ENCODE measurements at places on chromosomes 3 and 15.

DNA sequence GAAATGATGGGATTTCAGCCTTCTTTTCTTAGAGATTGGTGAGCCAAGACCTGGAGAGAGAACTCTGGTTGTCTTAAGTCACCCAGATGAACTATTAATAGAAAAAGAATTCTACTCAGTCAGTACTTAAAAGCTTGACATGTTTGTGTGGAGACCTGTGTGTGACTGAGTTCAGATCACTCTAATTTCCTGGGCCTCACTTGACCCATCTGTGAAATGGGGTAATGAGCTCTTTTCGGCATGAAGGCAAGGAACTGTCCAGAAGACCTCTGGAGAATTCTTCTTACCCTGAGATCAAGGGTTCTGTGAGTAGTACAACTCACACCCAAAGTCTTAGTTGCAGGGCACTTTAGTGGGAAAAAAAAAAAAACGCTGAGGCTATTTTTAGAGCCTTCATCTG is 92.9 kb downstream of the LPP start:
- no peak for DNase-seq

GRCh38 chr3:141804447-141804777 is 41.2 kb downstream of the GRK7 start:
- DNase-seq, result no peak

GRCh38 chr3:192062186-192062585 is 601.2 kb downstream of the PYDC2 start:
- DNase-seq, result no peak

DNA sequence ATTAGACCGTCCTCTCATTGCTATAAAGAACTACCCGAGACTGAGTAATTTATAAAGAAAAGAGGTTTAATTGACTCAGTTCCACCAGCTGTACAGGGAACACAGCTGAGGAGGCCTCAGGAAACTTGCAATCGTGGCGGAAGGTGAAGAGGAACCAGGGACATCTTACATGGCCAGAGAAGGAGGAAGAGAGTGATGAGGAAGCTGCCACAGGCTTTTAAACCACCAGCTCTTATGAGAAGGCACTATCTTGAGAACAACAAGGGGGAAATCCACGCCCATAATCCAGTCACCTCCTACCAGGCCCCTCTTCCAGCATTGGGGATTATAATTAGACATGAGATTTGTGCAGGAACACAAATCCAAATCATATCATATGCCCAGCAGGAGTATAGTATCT is 138.5 kb downstream of the ALCAM start:
- DNase-seq, result no peak

DNA sequence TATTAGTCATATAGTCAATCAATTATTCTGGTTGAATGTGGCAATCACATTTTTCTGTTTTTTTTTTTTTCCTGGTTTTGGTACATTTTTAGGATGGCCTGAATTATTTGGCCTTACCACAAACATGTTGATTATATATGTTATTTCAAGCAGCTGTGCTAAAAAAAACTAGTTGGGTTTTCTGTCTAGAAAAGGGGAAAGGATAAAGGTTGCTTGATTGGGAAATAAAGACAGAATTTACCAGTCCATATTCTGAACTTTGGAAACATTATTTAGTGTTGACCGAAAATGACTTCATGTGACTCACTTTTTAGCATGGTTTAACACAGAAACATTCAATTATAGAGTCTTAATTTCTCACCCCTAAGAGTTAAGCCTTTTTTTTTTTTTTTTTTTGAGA is 8.1 kb downstream of the MORF4L1 start:
- no peak for DNase-seq

DNA sequence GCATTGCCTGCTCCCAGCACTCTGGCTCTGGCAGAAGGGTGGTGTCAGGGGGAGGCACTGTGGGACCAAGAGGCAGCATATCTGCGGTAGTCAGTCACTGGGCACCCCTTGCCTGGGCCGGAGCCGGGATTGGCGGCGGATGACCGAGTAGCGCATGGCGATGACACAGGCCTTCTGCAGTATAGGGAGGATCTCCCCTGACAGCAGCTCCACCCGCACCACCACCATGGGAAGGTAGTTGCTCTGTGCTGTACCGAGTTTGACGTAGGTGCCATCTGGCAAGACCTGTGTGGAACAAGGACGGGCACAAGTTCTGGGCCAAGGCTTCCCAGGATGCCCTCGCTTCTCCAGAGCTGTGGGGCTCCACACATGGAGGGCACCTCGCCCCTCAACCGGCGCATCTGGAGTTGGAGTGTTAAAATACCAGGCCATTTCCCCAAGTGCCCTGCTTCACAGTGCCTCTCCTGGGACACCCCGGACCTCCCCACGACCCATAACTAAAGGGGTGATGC is 6.6 kb downstream of the ACOX2 start:
- DNase-seq, result no peak

DNA sequence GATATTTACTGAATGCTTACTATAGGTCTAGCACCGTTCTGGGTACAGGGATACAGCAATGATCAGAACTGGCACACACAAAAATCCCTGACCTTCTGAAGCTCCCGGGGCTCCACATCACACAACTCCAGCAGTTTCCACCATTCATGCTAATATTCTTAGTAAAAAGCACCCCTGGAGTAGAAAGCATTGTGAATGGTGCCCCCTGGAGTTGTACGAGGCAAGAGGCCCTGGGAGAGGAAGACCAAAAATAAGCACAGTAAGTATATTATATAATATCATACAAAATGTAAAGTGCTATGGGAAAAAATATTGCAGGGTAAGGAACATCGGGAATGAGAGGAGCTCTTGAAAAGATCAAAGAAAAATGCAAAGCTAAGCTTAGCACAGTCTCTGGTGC is 790 bp upstream of the SRGAP3 start:
- DNase-seq, result no peak

DNA sequence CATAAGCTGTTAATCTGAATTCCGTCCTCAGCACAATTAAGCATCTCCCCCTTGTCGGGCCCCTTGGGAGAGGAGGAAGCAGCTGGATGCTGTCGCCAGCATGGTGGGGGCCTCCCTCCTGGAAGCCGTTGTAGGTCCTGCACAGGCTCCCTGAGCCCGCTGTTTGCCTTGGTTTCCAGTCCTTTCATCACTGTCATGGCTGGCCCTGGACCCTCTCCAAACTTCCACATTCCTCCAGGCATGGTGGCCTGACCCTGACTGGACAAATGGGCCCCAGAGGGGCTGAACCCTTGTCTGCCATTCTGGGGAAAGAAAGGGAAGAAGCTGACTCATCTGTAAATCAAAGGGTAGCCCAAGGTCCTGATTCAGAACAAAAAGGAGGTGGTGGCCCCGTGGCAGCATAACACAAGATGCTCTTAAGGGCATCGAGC is 300.5 kb upstream of the LRRFIP2 start:
- DNase-seq, result no peak

DNA sequence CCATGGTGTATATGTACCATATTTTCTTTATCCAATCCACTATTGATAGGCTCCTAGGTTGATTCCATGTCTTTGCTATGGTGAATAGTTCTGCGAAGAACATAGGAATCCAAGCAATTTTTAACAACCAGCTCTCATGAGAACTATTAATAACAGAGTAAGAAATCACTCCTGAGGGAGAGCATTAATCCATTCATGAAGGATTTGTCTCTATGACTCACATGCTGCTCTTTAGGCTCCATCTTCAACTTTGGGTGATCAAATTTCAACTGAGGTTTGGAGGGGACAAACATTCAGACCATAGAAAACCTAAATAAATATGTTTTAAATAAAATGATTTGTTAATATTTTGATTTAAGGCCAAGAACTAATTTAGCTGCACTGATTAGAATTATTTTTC is 147.4 kb downstream of the NSUN3 start:
- DNase-seq, result no peak

DNA sequence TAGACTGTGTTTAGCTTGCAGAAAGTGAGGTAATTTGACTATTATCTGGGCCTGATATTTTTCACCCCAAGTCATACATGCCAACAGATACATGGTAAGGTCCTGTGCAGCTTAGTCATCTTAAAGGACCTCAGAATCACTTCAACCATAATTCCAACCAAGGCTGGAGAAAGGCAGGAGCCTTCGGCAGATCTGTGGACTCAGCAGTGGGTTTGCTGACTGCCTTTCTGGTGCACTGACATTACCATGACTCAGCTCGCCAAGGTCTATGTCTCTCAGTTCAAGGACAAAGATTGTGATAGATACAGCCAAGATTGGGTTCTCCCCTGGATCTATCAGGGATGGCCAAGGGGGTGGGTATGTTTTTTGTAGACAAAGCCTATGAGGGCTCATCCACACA is 32.7 kb downstream of the LYZL4 start:
- DNase-seq, result no peak

DNA sequence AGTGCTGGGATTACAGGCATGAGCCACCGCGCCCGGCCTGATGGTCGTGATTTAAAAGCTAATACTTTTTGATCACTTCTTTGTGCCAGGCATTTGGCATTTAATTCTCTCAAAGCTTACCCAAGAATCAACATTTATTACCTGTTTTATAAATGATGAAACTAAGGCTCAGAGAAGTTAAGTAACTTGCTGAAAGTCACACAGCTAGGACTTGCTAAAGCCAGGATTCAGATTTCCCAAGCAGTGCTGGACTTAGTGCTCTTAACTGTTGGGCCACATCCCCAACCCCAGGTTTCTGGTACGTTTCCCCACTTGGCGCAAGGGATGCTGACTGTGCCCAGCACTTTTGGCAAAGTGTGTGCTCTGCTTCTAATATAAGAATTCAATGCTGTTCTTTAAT is 10.5 kb downstream of the GRK7 start:
- DNase-seq, result no peak

DNA sequence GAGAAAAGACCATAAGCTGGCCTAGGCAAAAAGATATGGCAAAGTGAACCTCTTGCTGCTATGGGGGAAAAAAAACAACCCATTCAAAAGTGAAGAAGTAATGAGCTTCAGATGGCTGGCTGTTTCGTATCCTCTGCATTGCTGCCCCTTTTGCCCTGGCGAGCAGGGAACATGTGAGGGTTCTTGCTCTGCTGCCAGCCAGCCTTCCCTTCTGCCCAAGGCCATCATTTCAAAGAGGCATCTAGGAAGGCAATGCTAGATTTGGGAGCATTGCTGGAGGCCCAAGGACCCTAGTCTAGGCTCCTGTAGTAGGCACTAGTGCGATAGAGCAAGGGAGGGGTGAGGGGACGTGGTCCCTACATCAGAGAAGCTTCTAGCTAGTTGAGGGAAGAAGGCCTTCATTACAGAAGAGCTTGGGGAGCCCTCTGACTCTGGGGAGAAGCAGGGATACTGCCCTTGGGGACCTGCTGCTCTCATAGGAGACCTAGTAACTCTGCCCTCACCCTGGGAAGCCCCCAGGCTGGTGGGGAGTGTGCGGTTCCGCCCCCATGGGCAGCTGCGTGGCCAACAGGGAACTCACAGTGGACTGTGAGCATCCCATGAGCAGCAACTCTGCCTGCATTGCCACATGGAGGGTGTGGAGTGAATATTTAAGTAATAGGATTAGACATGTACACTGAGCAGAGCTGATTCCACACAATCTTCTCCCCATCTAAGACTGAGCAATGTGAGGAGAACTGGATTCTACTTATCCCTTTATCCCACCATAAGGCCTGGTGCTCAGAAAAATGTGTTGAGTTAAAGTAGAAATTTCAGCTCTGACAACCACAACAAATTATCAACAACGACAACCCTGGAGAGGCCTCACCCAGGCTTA is 21.3 kb downstream of the ITGA11 start:
- no peak for DNase-seq

DNA sequence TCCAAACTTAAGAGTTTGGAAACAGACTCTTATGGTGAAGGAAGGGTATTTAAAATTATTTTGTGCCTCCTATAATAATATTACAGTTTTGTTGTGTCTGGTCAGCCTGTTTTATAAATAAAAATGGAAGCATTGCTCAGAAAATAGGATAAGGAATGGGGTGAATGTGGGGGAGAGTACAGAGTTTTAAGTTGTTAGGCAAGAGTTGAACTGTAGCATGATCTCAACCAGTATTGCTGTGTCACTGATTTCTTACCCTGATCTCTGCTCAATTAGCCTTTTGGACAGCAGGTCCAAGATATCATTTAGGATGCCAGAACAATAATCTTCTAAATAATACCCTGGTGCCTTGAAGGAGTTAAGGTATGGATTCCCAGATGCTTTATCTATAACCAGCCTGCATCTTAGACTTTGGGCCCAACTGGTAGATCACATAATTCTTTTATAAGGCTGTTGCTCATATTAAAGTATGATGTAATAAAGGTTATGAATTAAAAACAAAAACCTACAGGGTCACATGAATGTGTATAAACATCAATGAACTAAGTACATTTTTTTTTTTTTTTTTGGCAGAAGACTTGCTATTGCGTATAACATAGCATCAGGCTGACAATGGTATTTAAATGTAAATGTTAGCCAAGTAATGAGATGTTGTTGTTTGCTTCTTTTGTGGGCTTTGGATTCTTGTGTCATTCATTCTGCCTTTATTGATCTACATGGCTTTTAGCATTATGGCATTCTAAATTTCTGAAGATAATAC is 70.0 kb downstream of the MITF start:
- DNase-seq, result no peak

DNA sequence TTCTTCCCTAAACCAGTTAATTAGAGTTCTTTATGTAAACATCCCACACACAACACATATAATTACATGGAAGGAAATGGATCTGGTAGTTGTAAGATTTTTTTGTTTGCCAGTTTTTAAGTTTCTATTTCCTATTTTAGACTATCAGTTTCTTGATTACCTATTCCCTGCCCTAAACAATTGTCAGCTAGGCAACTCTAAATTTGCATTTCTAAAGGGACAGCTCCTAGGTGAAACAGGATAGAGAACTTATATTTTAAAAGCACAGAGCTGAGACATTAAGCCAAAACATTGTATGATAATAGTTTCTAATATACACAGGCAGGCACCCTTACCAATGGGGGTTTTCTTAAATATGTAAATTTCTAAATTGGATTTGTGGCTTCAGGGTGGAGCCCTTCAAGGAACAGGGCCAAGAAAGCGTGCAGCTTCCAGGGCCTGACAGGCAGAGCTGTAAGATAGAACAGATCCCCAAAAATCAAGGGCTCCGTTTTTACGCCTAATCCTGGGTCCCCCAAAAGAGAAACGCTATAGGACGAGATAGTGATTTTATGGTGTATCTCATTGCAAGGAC is 8.9 kb downstream of the LEKR1 start:
- DNase-seq, result no peak

GRCh38 chr3:46675843-46676567 is 17.5 kb downstream of the ALS2CL start:
- DNase-seq, result no peak

- no peak for DNase-seq
These were observed 16.3 kb downstream of the ACOX2 start for GRCh38 chr3:58520403-58521335.

GRCh38 chr15:32919749-32920414 is 202.1 kb downstream of the GREM1 start:
- no peak for DNase-seq

DNA sequence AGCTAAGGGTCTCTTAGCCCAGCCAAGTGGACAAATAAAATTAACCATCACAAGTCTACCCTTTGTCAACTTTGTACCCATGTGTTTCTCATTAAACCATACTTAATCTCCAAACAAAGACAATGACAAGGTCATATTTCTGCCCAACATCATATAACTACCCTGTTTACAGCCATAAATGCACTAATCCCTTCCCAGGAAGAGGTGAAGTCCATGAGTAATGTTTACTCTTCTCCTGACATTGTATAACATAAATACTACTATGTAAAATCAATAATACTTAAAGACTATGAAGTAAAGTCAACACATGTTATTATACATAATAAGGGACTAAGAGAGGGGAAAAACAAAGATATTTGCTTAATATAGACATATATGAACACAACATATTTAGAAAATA is 38.5 kb upstream of the FAN1 start:
- no peak for DNase-seq

- no peak for DNase-seq
These were observed 67.5 kb downstream of the RPL22L1 start for GRCh38 chr3:170802164-170803151.
